ENCODE measurements at places on chromosomes 16 and 17. TPM values are rescaled to one million over a fixed set of nuclear protein-coding genes. Genes with fewer than 3 reads are reported as not detected.

DNA sequence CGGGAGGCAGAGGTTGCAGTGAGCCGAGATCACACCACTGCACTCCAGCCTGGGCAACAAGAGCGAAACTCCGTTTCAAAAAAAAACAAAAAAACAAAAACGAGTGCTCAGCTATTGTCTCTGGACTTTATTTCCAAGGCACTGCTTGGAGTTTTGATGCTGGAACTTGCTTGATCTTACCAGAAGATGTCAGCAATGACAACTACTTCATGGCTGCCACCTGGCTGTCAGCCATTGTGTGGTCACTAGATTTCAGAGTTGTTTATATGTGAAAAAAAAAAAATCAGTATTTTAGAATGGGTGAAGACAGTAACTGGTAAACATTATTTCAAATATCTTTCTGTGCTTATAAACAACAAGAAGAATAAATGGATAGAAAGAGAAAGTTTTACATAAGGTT, 26.3 kb upstream of the OR4D1 start:
- no peak for DNase-seq

DNA sequence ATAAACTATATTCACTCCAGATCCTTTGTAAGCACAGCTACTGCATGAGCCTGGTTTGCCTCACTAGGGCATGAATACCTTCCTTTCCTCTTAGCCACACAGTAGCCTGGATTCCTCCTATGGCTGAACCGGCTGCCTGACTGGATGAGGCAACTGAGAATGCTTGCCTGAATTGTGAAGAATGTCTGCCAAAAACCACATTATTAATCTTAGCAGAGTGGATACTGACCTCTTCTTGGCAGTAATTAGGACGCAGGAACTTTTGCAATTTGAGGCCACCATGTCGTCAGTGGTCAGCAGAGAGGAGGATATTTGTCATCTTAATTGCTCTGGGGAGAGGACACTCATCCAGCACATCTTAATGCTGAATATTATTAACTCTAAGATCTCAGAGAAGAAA, 651.8 kb upstream of the GOT2 start:
- DNase-seq, result peak; percentile 46

- DNase-seq, result no peak
Measured at GRCh38 chr17:76553178-76553908, 13.5 kb downstream of the PRCD start.

- no peak for DNase-seq
Measured at GRCh38 chr16:80614908-80615671, 74.3 kb downstream of the DYNLRB2 start.

- peak; percentile 86 for DNase-seq
Measured at GRCh38 chr16:86911437-86911958, 333.1 kb downstream of the FOXL1 start.

DNA sequence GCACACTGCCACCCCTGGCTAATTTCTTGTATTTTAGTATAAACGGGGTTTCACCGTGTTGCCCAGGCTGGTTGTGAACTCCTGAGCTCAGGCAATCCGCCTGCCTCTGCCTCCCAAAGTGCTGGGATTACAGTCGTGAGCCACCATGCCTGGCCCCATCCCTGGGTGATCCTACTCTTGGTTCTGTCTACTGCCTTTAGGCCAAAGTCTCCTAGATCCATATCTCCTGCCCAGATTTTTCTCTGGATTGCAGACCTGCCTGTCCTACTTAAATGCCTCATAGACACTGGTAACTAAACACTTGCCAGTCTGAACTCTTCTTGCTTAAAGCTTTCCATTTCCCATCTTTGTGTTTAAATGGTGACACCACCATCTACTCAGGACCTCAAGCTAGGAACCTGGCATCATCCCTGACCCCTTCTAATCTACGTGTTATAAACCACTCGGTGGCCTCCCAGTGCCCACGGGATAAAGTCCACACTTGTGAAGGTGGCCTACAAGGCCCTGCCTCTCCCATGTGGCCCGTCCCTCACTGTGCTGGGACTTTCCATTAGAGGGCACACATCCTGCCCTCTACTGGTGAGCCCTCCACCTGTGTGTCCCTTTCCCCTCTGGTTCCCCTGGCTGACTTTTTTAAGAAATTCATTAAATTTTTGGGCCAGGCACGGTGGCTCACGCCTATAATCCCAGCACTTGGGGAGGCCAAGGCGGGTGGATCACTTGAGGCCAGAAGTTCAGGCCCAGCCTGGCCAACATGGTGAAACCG, 51.1 kb downstream of the USP43 start:
- DNase-seq, result no peak

GRCh38 chr17:80481284-80482057, 5.1 kb upstream of the NPTX1 start:
- no peak for DNase-seq

GRCh38 chr17:21376759-21377690, 868 bp downstream of the KCNJ12 start:
- DNase-seq, result no peak

DNA sequence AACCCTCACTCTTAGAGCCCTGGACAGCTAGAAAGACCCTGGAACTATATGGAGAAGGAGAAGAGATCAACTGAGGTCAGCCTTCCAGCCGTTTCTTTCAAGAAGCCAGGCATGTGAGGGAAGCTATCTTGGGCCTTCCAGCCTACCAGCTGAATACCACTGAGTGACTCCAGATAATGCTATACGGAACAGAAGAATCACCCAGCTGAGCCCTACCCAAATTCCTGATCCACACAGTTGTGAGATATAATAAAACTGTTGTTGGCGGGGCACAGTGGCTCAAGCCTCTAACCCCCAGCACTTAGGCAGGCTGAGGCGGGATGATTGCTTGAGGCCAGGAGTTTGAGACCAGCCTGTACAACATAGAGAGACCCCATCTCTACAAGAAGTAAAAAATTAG, 26.2 kb upstream of the MYH10 start:
- DNase-seq, result no peak

DNA sequence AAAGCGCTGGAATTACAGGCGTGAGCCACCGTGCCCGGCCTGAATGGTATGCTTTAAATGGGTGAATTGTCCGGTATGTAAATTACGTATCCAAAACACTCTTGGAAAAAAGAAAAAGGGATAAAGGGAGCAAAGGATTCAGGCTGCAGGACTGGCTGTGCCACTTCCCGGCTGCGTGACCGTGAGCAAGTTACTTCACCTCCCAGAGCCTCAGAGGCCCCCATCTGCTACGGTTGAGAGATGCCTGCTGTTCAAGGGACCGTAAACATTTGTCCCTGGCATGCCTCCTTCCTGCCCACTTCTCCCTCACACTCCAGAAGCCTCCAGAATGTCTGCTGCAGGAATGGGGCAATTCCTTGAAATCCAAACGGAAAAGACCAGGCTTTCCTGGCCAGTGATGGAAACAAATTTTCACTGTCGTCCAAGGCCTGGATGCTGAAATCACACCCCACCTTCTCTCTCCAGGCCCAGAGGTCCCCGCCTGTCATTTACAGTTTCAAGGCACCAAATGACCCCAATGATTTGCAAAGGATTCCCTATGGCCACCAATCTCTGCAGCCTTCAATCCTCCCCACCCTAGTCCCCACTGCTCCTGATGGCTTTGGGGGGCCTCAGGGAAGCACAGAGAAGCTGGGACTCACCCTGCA, 22.9 kb upstream of the LITAF start:
- DNase-seq, result no peak

DNA sequence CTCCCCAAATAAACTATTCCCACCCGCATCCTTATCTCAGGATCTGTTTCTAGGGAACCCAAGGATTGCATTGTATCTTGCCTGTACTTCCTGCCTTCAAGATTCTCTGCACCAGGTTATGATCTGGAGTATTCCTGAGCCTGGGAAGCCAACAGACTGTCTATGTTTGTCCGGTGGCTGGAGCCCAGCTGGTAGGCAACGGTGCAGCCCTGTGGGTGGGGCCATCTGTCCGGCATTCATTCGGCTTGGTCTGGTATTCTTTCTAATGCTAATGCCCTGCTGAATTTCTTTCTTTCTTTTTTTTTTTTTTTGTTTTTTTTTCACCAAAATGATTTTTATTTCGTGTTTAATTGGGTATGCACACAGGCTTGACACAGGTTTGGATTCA, 20.7 kb upstream of the TVP23A start:
- DNase-seq, result no peak

GRCh38 chr17:82598256-82599119, 49.8 kb downstream of the WDR45B start:
- no peak for DNase-seq

GRCh38 chr17:2063261-2064146, 8.6 kb downstream of the HIC1 start:
- DNase-seq, result no peak

- no peak for DNase-seq
Measured at GRCh38 chr17:79595921-79596320, 14.9 kb downstream of the RBFOX3 start.

DNA sequence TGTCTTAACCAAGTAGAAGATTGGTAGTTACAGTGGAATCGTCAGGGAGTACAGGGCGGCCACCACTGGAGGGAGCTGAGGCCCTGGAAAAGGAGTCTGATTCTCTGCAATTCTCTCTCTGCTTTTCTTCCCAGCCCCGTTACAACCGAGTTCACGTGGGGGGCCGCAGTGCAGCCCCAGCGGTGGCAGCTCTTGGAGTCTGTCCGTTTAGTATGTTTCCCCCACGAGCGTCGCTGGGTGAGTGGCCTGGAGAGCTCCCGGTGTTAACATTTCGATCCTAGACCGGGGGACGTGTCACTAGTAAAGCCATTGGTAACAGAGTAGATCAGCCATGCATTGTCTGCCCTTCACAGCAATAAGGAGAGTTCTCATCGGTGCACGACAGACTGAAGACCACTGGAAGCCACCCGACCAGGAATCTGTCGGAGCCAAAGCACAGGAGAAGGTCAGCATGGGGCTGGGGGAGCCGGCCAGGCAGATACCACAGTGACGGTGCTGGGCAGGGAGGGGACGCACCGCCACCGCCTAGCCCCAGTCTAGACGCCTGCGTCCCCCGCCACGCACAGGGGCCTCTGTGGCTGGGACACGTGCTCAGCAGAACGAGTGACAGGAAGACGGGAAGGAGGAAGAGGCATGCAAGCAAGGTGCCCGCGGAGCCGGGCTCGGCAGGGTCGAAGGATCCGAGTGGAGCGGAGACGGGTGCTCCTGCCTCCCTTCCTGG, 15.7 kb downstream of the SLC16A3 start:
- DNase-seq, result no peak

DNA sequence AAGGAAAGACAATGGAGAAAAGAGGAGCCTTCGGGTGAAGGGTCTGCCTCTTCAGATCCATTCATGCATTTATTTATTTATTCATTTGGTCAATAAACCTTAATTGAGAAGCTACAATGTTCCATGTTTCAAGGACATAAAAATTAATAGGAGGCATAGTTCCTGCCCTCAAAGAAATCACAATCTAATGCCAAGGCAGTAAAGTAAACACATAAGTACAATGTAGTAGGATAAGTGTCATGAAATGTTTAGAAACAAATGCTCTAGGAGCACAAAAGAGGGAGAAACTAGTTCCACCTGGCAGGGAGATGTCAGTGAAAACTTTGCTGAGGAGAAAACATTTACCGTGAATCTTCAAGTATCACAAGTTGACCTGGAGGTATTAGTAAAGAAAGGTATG, 103.5 kb upstream of the NOG start:
- no peak for DNase-seq

DNA sequence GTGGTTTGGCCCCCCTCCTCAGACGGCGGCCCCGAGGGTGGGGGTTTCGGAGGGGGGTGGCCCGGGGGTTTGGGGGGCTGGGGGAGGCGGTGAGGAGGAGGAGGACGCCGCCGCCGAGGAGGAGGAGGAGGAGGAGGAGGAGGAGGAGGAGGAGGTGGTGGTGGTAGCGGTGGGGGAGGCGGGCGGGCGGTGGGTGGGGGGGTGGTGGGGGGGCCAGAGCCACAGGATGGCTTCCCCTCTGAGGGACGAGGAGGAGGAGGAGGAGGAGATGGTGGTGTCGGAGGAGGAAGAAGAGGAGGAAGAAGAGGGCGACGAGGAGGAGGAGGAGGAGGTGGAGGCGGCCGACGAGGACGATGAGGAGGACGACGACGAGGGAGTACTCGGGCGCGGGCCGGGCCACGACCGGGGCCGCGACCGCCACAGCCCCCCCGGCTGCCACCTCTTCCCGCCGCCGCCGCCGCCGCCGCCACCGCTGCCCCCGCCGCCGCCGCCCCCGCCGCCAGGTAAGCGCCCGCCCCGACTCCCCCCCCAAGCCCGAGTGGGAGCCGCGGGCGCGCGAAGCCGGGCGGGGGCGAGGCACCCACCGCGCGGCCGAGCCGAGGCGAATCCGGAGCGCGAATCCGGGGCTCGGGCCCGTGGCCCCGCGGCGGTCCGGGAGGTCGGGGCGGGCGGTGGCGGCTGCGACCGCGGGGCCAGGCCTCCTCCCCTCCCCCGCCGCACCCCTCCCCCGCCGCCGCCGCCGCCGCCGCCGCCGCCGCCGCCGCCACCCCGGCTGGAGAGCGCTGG, 3.8 kb upstream of the CHD3 start:
- DNase-seq, result no peak

GRCh38 chr17:56510554-56511342, 82.8 kb upstream of the NOG start:
- no peak for DNase-seq

DNA sequence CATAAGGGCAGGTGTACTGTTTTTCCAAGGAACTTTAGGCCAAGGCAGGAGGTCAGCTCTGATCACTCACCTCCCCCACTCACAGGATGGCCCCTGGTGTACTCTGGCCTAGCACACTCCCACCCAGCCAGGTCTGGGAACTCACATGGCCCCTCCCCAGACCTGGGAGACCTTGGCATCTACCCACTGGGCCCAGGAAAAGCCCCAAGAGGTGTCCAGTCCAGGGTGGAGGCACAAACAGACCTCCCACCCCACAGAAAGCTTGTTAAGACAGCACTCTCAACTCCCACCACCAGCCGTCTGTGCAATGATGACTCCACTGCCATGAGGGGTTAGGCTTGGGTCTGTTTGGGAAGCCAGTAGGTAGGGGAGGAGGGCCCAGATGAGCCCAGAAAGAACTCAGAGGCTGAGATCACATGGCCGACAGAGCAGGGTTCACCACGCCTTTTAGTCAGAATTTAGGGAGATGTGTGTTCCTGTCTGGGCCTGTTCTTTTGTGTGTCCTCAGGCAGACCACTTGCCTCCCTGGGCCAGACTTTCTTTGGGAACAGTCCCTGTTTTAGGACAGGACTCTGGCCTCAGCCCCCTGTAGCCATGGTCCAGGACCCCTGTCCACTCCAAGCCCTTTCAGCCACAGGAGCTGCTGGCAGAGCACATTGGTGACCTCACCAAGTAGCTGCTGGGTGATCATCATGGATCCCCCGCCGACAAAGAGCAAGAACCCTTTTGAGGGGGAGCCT, 12.1 kb upstream of the CBFB start:
- DNase-seq, result no peak

GRCh38 chr16:9797306-9797705, 384.9 kb downstream of the GRIN2A start:
- DNase-seq, result no peak

GRCh38 chr17:35368081-35368830, 5.2 kb downstream of the SLFN11 start:
- no peak for DNase-seq

The CPHXL2 gene
- polyA plus RNA-seq, result not detected

The FSCN2 gene
- 1.6 TPM for polyA plus RNA-seq

The CD300A gene
- 2.8 TPM for polyA plus RNA-seq

The PFN1 gene
- polyA plus RNA-seq, result 397 TPM

The TMEM238L gene
- polyA plus RNA-seq, result 2.9 TPM

The FOXN1 gene
- 0.92 TPM for polyA plus RNA-seq

The KRTAP2-3 gene
- not detected for polyA plus RNA-seq

The TEX14 gene
- polyA plus RNA-seq, result 0.70 TPM

The HOXB1 gene
- 0.19 TPM for polyA plus RNA-seq

The CCL4L2 gene
- 1.7 TPM for polyA plus RNA-seq

The NXN gene
- 29.9 TPM for polyA plus RNA-seq

The RHBDL1 gene
- 2.3 TPM for polyA plus RNA-seq

Measured in renal cortex interstitium (tissue), 15 donors.